ENCODE measurements at places on chromosomes 13 and 19. TPM values are rescaled to one million over a fixed set of nuclear protein-coding genes. Genes with fewer than 3 reads are reported as not detected.

The CLDN10 gene
- total RNA-seq, result 3.4 TPM

The RASGRP4 gene
- total RNA-seq, result not detected

The ZIM2 gene
- total RNA-seq, result not detected

The FGF14 gene
- total RNA-seq, result under 0.01 TPM

The IGFL2 gene
- 0.13 TPM for total RNA-seq

The PABPC3 gene
- total RNA-seq, result 0.10 TPM

The ZNF415 gene
- 9.5 TPM for total RNA-seq

The TEKTIP1 gene
- not detected for total RNA-seq

The MADCAM1 gene
- total RNA-seq, result 0.13 TPM

The NOVA2 gene
- 0.20 TPM for total RNA-seq

The OR7C1 gene
- not detected for total RNA-seq

The IRF3 gene
- total RNA-seq, result 64.3 TPM

The CGB8 gene
- not detected for total RNA-seq

The BCAM gene
- 25.3 TPM for total RNA-seq

The SULT2A1 gene
- total RNA-seq, result not detected

The PSG1 gene
- total RNA-seq, result 1.7 TPM

The SRRM5 gene
- 0.03 TPM for total RNA-seq

The ZNF549 gene
- 7.2 TPM for total RNA-seq

The ZNF320 gene
- total RNA-seq, result 11.3 TPM

The STOML3 gene
- not detected for total RNA-seq

The OLFM4 gene
- 0.20 TPM for total RNA-seq

The MPHOSPH8 gene
- total RNA-seq, result 23.2 TPM

The NECTIN2 gene
- total RNA-seq, result 85.9 TPM

The NKPD1 gene
- total RNA-seq, result 0.26 TPM

The SHC2 gene
- 2.4 TPM for total RNA-seq

The ABHD8 gene
- 13.8 TPM for total RNA-seq

The FLT3 gene
- not detected for total RNA-seq

The OR10H1 gene
- total RNA-seq, result not detected

The TNFRSF19 gene
- total RNA-seq, result 3.0 TPM

The YIPF2 gene
- total RNA-seq, result 141 TPM

The NEK5 gene
- 0.26 TPM for total RNA-seq

The ZNF626 gene
- total RNA-seq, result 13.7 TPM

The TRAPPC6A gene
- 4.7 TPM for total RNA-seq

The UNC13A gene
- 6.5 TPM for total RNA-seq

The ZNF724 gene
- 2.0 TPM for total RNA-seq

The ZNF730 gene
- total RNA-seq, result 0.26 TPM

The KLK1 gene
- total RNA-seq, result not detected

The CHAF1A gene
- 6.8 TPM for total RNA-seq

The CEACAM1 gene
- total RNA-seq, result not detected

The COX6B2 gene
- total RNA-seq, result not detected

The INSR gene
- total RNA-seq, result 28.2 TPM

The SLAIN1 gene
- total RNA-seq, result 3.9 TPM

The NLRP7 gene
- total RNA-seq, result not detected

The TUBB4A gene
- not detected for total RNA-seq

The SPACA4 gene
- not detected for total RNA-seq

The PEAK3 gene
- not detected for total RNA-seq

The AZU1 gene
- total RNA-seq, result not detected

The PTH2 gene
- not detected for total RNA-seq

The ZNF546 gene
- total RNA-seq, result 6.2 TPM

The NLRP11 gene
- total RNA-seq, result not detected

The ZIC2 gene
- total RNA-seq, result not detected

The DNAAF3 gene
- total RNA-seq, result 0.10 TPM

The NRTN gene
- total RNA-seq, result 0.07 TPM

The APOC4 gene
- not detected for total RNA-seq

The KLK3 gene
- total RNA-seq, result not detected

The VSTM2B gene
- not detected for total RNA-seq

The SMIM24 gene
- not detected for total RNA-seq

The DIRAS1 gene
- 2.3 TPM for total RNA-seq

Data from smooth muscle cell of the pulmonary artery (primary cell).